ENCODE measurements at places on chromosomes 11 and 22. TPM values are rescaled to one million over a fixed set of nuclear protein-coding genes. Genes with fewer than 3 reads are reported as not detected.

GRCh38 chr22:48952256-48953102, 875.2 kb downstream of the BRD1 start:
- peak; percentile 27 for DNase-seq

DNA sequence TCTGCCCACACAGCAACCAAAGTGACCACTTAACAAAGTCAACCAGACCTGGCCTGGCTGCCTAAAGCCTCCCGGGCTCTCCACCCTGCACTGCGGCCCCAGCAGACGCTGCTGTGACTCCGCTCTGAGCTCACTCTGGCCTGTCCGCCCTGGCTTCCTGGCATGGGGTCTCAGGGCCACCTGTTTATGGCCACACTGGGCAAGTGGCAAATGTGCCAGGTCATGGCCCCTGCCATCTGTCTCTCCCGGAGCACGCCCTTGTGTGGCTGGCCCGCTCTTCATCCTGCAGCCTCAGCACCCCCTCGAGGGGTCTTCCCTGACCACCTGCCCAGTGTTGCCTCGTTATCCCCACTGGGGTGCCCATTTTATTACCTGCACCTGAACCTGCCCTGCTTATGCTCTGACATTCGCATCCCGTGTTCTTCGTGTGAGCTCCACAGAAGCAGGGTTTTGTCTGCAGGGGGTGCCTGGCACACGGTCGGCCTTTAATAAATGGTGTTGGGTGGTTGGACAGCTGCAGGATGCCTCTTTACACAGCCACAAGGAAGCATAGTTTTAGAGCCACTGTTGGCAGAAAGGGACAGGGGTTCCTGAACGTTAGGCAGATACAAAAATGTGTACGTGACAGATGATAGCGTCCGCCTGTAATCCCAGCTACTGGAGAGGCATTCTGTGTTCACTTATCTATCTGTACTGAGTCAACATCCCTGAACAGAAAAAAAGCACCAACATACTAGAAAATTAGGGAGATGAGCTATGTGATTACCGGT, 785.6 kb downstream of the TBC1D22A start:
- no peak for DNase-seq

GRCh38 chr11:117511931-117512539, 184.4 kb downstream of the CEP164 start:
- DNase-seq, result no peak

GRCh38 chr11:110565357-110566336, 135.9 kb downstream of the FDX1 start:
- peak; percentile 9 for DNase-seq

DNA sequence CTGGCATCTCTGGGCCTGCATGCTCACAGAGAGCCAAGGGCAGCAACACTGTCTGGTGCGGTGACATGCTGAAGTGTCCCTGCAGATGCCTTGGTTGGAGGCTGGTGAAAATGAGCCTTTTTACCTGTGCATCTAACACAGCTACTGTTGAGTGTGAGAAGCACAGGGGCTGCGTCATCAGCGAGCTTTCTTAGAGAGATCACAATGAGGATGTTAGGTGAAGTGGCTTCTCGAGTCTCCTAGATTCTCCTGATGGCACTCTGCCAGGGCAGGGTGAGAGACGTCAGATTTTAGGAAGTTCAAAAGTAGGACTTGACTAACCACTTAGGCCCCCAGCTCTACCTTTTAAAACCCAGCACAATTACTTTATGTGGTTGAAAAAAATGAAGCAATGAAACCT, 3.6 kb upstream of the SLC15A3 start:
- DNase-seq, result no peak

GRCh38 chr11:66996609-66997273, 21.6 kb downstream of the C11orf86 start:
- no peak for DNase-seq

- no peak for DNase-seq
Measured at GRCh38 chr11:127443297-127443696, 442.7 kb upstream of the KIRREL3 start.

The VWCE gene
- total RNA-seq, result 0.85 TPM

GRCh38 chr11:73244589-73245240, 26.6 kb downstream of the P2RY2 start:
- no peak for DNase-seq

The OR8D4 gene
- not detected for total RNA-seq

GRCh38 chr22:38462960-38463784, 4.7 kb upstream of the KDELR3 start:
- DNase-seq, result peak; percentile 90

DNA sequence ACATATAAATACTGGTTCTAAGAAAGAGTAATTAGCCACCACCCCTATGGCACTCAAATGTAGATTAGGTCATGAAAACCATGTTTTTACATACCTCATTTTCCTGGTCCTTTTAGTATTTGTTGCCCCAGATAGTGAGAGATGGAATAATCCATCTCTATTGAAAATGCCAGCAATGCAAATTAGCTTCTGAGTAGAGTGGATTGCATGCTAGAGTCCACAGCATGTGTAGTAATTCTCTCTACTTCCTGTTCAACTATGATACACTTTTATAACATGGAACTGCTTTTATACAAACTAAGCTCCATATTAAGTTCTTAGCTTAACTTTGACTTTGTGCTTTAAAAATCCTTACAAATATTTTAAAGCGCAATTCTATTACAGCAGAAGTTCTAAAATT, 73.2 kb downstream of the TRPC6 start:
- no peak for DNase-seq

GRCh38 chr11:24842308-24842707, 345.5 kb downstream of the LUZP2 start:
- no peak for DNase-seq

The CCDC73 gene
- total RNA-seq, result 0.04 TPM

The MPPED1 gene
- 0.15 TPM for total RNA-seq

- DNase-seq, result no peak
Measured at GRCh38 chr11:81174646-81175330, 1558.9 kb downstream of the FAM181B start.

DNA sequence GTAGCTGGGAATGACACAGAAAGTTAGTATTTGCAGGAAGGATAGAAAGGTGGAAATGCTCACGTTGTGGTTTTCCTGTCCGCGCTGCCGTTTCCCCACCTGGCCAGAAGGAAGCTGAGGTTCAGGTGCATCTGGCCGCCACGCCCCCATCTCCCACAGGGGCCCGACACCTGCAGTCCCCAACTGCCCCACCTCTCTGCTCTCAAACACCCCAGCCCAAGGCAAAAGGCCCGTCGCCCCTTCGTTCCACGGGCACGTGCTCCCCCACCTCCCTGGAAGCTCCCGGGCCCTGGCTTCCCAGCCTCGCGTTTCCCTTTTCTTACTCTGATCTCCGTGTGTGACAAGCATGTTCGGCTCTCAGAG, 985.1 kb downstream of the BRD1 start:
- no peak for DNase-seq

DNA sequence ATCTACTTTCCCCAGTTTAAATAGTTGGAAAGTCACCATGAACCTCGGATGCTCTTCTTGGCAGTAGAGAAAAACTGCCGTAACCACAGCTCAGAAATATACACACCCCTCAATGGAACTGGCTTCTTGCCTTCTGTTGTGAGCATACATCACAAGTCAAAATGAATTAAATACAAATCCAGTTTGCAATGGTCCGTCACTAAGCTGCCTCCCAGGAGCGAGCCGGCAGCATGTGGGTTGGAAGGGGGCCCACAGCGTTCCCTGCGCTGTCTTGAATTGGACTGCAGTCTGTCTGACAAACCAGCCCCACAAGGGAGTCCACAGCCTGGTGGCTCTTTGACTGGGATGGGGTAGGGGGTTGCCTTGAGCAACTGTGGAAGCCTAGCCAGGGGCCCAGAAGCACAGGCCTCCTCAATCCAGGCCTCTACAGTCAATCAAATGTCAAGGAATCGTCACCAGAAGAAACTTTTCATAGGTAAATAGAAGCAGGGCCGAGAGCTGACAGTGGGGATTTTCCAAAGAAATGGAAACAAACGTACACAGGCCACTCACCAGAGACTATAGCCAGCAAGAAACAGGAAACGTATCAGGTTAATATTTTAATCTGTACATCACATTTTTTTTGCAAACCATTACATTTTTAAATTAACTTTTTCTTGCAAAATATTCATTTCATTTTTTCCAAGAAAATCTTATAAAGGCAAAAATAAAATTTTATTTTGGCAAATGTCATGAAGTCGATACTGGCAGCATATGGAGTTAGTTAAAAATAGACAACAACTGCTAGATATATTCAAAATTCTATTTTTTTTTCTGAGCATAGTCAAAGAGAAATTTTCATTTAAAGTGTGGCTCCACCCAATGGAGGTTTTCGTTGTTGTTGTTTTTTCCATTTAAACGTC, 38.5 kb downstream of the C11orf58 start:
- DNase-seq, result no peak

DNA sequence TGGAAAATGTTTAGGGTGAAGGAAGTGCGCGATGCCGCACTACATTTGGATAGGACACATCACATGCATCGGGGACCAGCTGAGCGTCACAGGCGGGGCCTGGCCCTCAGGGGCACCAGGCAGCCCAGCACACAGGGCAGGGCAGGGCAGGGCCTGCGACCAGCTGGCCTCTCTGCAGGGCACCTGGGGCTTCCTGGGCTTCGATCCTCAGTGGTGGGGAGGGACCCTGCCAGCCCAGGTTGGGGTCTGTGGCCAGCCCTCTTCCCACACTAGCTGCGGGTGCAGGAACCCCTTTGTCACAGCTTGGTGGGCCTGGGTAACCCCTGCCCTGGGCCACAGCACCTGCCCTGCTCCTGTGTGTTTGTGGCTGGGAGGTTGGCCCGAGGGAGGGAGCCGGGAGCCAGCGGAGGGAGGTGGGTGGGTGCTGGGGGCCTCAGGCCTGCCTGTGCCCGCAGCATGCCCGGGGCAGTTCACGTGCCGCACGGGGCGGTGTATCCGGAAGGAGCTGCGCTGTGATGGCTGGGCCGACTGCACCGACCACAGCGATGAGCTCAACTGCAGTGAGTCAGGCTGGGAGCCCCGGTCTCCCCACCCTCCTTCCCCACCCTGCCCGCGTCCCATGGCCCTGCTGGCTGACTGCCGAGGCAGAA, 37.9 kb downstream of the ST14 start:
- DNase-seq, result no peak

The A4GALT gene
- total RNA-seq, result 9.6 TPM

The SYT13 gene
- 6.1 TPM for total RNA-seq

The TRIM66 gene
- 0.83 TPM for total RNA-seq

GRCh38 chr11:66143264-66143566, 73.1 kb downstream of the PACS1 start:
- no peak for DNase-seq

- DNase-seq, result no peak
Measured at GRCh38 chr11:62401356-62401755, 17.5 kb upstream of the SCGB1A1 start.

The JAML gene
- not detected for total RNA-seq

DNA sequence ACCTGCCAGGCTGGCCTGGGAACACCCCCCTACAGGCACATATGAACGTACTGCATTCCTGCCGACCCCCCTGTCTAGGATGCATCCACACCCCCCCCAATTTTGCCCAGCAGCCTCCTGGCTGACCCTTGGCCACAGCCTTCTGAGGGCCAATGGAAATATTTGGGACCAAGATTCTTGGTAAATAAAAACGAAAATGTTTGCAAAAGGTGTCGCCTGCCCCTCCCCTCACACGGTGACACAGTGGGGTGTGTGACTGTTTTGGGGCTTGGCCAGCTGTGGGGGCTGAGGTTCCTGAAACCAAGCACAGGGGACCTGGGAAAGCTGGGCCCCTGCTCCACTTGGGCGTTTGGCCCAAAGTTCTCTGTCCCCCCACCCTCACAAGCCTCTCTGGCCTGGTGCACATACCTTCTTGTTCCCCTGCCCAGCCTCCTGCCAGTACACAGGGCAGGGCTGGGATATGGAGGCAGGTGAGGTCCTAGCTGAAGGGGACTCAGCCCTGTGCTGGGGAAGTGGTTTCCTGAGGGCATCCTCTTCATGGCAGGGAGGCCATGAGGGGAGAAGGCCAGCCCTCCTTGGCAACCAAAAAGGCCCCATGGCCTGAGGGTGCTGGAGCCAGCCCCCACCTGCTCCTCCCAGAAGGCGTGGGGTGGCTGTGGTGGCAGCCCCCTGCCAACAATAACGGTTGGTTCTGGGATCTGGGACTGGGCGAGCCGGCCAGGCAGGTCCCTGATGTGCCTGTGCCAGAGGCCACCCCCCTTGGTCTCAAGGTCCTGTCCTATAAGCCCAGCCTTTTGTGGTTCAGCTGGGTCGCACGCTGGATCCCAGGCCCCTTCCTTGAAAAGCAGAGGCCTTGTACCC, 2.1 kb upstream of the CRACR2B start:
- no peak for DNase-seq

The SCGB2A2 gene
- total RNA-seq, result not detected

GRCh38 chr22:42692239-42693054, 28.2 kb downstream of the A4GALT start:
- DNase-seq, result peak; percentile 79

The MCM5 gene
- total RNA-seq, result 266 TPM

The PHOX2A gene
- 2.8 TPM for total RNA-seq

GRCh38 chr11:57490456-57491248, 24.9 kb downstream of the SLC43A1 start:
- no peak for DNase-seq

GRCh38 chr11:116396331-116396730, 376.5 kb downstream of the BUD13 start:
- DNase-seq, result no peak

GRCh38 chr22:20438678-20439492, 1.3 kb upstream of the SCARF2 start:
- DNase-seq, result peak; percentile 90

GRCh38 chr11:22681281-22681812, 14.9 kb downstream of the GAS2 start:
- DNase-seq, result no peak

The FOSL1 gene
- 1.0 TPM for total RNA-seq

GRCh38 chr11:94130298-94131046, 1.8 kb downstream of the PANX1 start:
- DNase-seq, result no peak

The APOBEC3G gene
- 4.2 TPM for total RNA-seq

- DNase-seq, result no peak
Measured at GRCh38 chr11:9143721-9144120, 52.3 kb upstream of the SCUBE2 start.

The SMC1B gene
- not detected for total RNA-seq

DNA sequence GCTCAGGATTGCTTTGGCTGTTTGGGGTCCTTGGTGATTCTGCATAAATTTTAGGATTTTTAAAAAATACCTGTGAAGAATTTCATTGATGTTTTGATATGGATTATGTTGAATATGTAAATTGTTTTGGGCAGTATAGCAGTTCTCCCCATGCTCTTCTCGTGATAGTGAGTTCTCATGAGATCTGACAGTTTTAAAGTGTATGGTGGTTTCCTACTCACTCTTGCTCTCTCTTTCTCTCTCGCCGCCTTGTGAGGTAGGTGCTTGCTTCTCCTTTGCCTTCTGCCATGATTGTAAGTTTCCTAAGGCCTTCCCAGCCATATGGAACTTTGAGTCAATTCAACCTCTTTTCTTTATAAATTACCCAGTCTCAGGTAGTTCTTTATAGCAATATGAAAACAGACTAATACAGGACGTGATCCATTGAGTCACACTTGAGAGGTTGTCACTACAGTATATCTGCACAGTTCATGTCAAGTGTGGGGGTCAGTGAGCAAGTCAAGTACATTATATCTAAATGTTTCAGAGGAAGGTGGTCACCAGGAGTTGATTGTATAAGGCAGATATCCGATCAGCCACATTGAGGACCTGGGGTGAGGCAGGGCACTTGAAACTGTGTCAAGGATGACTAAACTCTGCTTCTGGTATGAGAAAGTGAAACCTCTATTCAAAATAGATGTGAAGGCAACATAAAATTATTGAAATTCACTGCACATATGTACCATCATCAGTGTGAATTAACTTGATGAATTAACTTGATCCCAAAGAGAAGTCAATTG, 70.7 kb upstream of the CCDC179 start:
- DNase-seq, result no peak

The ACRV1 gene
- not detected for total RNA-seq
